ENCODE measurements at places on chromosomes 11 and 22. TPM values are rescaled to one million over a fixed set of nuclear protein-coding genes. Genes with fewer than 3 reads are reported as not detected.
A peak's percentile ranks its signal among the peaks of the same experiment; 100 is the strongest.

- DNase-seq = no peak
These were observed 54.6 kb downstream of the OTOG start for GRCh38 chr11:17601676-17602075.

DNA sequence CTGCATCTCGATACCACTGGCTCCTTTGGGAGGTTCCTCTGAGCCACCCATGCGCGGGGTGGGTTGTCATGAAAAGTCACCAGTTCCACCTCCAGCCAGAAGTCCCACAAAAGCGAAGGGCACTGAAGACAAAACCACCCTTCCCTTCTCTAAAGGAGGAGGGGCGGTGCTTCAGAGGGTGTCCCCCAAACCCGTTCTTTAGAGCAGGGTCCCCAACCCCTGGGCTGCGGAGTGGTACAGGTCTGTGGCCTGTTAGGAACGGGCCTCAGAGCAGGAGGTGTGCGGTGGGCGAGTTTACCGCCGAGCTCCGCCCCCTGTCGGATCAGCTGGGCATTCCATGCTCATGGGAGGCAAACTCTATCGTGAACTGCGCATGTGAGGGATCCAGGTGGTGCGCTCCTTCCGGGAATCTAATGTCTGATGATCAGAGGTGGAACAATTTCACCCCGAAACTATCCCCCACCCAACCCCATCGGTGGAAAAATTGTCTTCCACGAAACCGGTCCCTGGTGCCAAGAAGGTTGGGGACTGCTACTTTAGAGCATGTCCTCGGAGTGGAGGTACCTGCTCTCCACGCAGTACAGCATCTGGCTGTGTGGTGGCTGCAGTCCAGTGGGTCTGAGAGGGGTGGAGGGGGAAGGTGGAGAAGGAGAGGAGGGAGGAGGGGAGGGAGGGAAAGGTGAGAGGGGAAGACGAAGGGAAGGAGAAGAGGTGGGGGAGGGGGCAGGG lies 72.9 kb upstream of the SEPTIN5 start:
- no peak for DNase-seq

DNA sequence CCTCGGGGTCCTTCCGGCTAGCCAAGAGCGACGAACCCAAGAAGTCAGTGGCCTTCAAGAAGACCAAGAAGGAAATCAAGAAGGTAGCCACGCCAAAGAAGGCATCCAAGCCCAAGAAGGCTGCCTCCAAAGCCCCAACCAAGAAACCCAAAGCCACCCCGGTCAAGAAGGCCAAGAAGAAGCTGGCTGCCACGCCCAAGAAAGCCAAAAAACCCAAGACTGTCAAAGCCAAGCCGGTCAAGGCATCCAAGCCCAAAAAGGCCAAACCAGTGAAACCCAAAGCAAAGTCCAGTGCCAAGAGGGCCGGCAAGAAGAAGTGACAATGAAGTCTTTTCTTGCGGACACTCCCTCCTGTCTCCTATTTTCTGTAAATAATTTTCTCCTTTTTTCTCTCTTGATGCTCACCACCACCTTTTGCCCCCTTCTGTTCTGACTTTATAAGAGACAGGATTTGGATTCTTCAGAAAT lies 1.9 kb upstream of the GCAT start:
- DNase-seq = no peak

GRCh38 chr11:114880442-114880841 lies 202.1 kb downstream of the NXPE2 start:
- DNase-seq = no peak

GRCh38 chr11:124643605-124644425 lies 21.2 kb downstream of the TBRG1 start:
- peak; percentile 59 for DNase-seq

- no peak for DNase-seq
These were observed 63.5 kb downstream of the PPP6R2 start for GRCh38 chr22:50406416-50407170.

- no peak for DNase-seq
These were observed 62.9 kb downstream of the CRYBB2 start for GRCh38 chr22:25282346-25282670.

DNA sequence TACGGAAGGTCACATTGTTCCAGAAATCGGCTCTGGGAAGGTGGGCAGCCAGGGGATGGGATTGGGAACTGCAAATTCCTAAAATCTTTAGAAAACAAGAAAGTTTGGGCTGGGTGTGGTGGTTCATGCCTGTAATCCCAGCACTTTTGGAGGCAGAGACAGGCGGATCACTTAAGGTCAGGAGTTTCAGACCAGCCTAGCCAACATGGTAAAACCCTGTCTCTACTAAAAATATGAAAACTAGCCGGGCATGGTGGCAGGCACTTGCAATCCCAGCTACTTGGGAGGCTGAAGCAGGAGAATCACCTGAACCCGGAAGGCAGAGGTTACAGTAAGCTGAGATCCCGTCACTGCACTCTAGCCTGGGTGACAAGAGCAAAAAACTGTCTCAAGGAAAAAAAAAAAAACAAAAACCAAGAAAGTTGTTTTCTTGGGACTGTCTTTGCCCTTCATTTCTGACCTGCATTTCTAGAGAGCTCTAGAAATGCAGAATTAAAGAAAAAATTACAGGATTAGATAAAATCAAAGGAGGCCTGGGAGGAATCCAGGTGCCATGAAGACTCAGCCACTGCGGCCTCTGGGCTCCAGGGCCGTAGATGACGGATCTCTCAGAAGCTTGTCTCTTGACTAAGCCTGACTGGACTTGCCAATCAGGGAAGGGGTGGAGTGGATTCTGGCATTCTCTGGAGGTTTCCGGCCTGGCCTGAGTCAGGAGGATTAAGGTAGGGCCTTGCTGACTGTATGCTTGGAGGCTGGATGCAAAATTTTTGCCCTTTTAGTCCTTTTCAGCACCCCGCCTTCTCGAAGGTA lies 5.3 kb upstream of the MALAT1 start:
- peak; percentile 94 for DNase-seq

DNA sequence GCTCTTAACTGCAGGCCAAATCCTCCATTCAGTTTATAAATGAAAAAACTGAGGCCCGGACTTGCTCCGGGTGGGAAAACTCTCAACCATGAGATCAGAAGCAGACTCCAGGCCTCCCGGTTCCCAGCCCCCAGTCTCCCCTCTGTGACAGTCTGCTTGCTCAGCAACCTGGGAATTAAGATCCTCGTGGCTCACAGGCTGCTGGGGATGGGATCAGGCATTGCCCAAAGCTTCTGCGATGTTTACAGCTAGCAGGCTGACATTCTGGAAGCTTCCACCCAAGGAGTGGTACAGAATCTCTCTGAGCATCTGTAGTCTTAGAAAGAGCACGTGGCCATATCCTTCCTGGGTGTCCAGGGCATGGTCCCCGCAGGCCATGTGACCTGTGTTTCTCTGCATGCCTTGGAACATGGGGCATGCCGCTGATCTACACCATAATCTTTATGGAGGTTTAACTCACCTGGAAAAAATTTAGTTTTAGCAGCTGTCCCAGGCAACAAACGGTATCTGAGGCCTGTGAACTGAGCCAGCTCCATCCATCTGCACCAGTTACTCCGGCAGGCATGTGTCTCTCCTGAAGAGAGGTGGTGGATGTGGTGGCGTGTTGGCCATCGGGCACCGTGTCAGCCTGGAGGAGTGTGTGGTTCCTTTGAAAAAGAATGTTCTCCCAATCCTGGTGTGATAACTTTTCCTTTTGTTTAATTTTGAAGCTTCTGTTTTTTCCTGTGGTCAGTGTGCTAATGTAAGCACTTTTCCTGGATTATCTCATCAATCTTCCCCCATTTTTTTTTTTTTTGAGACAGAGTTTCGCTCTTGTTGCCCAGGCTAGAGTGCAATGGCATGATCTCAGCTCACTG lies 7.9 kb downstream of the FBLN1 start:
- peak; percentile 37 for DNase-seq

DNA sequence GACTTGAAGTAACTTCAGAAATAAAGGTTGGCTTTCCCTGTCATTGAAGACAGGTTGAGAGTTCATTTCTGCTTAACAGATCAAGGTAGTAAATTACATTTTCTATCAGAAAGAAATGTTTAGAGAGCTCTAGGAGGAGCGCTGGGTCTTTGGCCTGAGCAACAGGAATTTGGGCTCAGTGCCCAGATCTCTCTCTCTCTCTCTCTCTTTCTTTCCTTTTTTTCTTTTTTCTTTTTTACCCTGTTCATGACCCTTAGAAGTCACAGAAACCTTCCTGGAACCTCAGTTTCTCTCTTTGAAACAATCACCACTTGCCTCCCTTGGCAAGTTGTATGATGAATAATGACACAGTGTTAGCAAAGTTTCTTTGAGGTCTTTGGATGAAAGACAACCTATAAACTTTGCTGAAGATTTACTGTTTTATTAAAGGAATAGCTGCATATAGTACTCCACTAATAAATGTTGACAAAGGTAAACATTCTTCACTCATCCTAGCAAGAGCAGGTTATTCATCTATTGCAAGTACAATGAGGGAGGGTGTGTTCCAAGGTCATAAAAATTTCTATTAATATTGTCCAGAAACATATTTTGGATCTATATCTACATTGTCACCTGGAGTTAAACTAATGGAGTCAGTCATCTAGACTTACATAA lies 35.5 kb upstream of the RASSF10 start:
- no peak for DNase-seq

- no peak for DNase-seq
These were observed 2.8 kb upstream of the LIF start for GRCh38 chr22:30249049-30250038.

DNA sequence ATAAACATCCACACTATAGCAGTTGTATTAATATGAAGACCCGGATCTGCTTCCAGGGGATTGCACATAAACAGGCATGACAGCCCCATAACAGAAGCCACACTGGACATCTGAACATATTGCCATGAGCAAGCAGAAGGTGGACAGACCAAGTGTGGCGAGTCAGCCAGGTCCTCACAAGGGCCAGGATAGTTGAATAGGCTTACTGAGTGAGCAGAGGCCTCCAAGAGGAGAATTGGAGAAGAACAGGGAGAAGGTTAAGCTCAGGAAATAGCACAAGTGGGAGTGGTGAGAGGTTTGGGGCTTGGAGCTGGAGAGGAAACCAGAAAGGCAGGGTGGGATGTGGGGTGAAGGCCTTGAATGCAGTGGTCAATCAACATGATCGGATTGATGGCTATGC lies 10.8 kb downstream of the SLC35C1 start:
- peak; percentile 23 for DNase-seq

DNA sequence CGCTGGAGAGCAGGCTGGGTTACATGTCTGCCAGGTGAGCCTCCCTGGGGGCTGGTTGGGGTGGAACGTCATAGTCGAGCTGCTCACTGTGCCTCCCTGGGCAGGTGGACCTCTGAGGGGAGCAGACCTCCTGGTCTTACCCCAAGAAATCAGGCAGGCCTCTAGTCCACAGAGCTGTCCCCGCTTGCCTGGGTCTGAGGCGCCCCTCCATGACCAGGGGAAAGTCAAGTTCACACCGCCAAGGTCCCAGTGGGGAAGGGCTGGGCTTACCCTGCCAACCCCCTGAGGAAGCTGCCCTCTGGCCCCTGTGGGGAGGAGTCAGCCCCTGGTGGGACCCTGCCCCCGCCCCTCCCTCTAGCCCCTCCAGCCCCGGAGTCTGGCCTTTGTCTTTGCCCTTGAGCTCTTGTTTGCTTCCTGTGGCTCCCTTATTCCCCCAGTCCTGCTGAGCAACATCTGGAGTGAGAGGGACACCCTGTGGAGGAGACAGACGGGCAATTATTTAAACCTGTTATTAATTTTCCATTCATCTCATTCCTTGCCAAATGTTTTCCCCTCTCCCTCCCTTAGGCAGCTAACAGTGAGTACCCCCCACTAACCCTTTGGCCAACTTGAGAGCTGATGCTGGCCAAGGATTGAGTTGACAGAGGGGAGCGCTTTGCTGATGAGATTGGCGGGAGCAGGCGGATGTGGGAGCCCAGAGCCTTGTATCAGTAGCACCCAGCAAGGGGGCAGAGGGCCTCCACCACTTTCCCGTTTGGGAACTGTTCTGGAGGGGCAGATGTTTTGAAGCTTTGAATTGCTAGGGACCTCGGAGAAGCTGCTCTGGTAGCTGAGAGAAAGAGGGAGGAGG lies 83.4 kb downstream of the CEP164 start:
- no peak for DNase-seq

DNA sequence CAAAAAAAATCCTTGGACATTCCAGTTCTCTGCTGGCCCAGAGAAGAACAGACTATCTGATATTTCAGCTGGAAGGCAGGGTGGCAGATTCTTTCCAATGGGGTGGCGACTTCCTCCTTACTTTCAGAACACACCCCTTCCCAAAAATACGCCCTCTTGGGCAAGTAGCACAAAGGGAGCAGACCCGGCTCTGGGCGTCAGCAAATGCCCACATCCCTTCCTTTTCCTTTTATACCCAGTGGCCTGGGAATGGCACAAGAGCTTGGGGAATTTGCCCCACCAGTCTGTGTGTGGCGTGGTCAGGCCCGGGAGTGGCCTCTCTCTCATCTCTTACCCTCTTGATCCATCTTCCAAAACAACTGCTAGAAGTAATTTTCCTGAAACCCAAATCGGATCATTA lies 33.0 kb upstream of the NUP160 start:
- peak; percentile 36 for DNase-seq

- no peak for DNase-seq
These were observed 75.2 kb downstream of the ADAMTS15 start for GRCh38 chr11:130523609-130524008.

DNA sequence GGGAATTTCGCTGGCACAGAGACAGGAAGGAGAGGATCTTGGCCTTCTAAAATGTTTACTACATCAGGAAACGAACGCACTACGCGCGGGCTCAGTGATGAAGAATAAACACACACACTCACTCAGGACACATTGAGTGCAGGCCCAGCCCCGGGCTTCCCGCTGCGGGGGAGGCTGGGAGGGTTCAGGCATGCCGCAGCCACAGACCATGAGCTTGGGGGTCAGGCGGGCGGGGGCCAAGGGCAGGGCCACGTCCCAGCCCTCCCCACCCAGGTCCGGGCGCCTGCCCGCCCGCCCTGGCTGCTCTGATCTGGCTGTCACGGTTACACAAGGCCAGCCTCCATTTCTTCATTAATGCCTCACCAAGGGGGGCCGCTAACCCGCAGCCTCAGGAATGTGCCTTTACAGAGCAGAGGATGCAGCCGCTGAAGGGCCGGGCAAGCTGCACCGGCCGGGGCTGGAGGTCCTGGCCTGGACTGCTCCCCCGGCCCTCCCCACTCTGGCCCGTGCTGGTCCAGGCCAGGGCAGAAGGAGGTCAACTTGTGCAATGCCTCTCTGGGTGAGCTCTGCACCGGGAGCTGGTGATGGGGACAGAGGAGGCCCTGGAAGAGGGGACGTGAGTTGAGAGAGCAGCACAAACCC lies 41.7 kb downstream of the IGF2 start:
- peak; percentile 74 for DNase-seq

GRCh38 chr11:119803139-119803538 lies 74.1 kb upstream of the NECTIN1 start:
- DNase-seq = no peak

The SULT4A1 gene
- 0.36 TPM for total RNA-seq

The P2RY6 gene
- 1.1 TPM for total RNA-seq

The STARD10 gene
- 19.0 TPM for total RNA-seq

The LRRC55 gene
- not detected for total RNA-seq

The ADAMTS8 gene
- total RNA-seq = 0.13 TPM

The MOGAT2 gene
- total RNA-seq = not detected

The GGTLC2 gene
- not detected for total RNA-seq

The ESAM gene
- 0.08 TPM for total RNA-seq

Data from myocyte (in vitro differentiated cells).